Mesothelial cell of epicardium (in vitro differentiated cells): ENCODE measurements at places on chromosomes 7 and 10.

DNA sequence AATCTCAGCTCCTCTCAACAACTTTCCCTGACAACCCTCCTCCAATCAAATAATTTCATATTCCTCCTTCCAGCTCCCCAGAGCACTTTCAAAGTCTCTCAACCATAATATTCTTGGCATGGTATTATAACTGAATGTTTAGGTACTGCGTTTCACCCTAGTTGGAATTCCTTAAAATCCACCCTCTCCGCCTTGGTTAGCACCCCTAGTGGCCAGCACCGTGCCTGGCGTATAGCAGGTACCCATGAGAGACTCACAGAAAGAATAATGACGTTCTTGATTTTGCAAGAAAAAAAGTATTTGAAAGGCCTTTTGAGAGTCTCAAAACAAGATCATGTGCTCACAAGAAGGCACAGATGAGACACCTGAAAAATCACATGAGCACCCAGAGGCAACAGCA is 50.9 kb downstream of the GLI3 start:
- DNase-seq, result no peak

- no peak for DNase-seq
Observed at GRCh38 chr10:69439350-69439739, 11.9 kb upstream of the TSPAN15 start.

GRCh38 chr10:85599081-85599480 is 767.5 kb downstream of the GRID1 start:
- no peak for DNase-seq

GRCh38 chr10:88336334-88336733 is 246.8 kb downstream of the RNLS start:
- no peak for DNase-seq
